Upper lobe of left lung (tissue), 6 donors: ENCODE measurements at places on chromosomes 1 and 21. TPM values are rescaled to one million over a fixed set of nuclear protein-coding genes. Genes with fewer than 3 reads are reported as not detected.

- H3K27me3 ChIP-seq = no peaks in the 10 kb centered on the region
- no peak overlapping the region for H3K4me3 ChIP-seq
- no peak overlapping the region for H3K27ac ChIP-seq
- DNase-seq = no peak
- H3K36me3 ChIP-seq = no peaks in the 10 kb centered on the region
Observed at GRCh38 chr1:112901387-112901786, 54.6 kb downstream of the SLC16A1 start.

DNA sequence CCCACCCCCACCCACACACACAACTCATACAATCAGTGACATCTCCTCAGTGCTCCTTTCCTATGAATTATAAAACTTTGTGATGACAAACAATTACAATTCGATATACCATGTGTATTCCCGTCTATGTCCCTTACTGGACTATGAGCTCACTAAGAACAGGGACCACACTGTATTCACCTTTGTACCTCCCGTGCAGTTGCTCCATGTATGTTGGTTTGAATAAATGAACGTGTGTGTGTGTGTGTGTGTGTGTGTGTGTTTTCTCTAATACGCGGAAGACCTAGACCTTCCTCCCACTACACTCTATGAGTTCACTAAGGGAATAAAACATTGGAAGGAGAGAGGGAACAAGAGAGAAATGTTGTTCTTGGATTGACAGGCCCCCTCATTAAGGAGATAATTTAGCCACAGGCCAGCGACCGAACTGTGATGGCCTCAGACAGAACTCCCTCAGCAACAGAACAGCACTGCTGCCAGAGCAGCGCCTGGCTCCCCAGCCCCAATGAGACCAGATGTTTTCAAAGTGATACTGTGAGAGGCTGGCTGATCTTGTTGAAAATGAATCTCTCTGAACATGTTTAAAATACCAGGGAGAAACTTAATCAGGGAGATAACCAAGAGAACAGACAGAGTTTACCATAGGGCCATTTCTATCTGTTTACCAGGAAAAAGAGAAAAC is 21.7 kb downstream of the BCAR3 start:
- H3K4me3 ChIP-seq = no peak overlapping the region
- H3K36me3 ChIP-seq = peaks cover 5% of the 10 kb centered on the region
- no peaks in the 10 kb centered on the region for H3K27me3 ChIP-seq
- DNase-seq = no peak

DNA sequence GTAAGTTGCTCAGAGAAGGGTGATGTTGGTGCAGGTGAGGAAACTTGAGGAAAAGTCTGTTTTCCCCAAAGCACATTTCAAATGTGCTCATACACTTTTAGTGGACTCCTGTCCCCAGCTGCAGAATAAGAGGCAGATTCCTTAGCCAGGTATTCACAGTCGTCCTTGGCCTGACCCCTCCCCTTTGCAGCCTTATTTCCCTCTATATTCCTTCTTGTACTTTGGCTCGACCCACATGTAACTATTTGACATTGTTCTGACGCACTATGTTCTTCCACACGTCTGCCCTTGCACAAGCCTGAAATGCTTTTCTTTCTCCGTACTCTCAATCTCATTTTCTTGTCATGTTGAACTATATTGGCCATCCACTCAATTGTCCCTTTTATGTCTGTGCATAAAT is 498.4 kb upstream of the USP24 start:
- no peak overlapping the region for H3K27ac ChIP-seq
- no peak overlapping the region for H3K4me3 ChIP-seq
- peaks cover 7% of the 10 kb centered on the region for H3K4me1 ChIP-seq
- H3K27me3 ChIP-seq = no peaks in the 10 kb centered on the region

GRCh38 chr1:182789138-182790076 is at the start of gene NPL:
NPL (plus strand) TSS chr1:182789773; CDS start chr1:182794372, 4,599 bp downstream.
- H3K27me3 ChIP-seq = no peaks in the 10 kb centered on the region
- no peaks in the 10 kb centered on the region for H3K36me3 ChIP-seq
- peak within 1 kb of the TSS; percentile 89 for H3K4me3 ChIP-seq
- peak within 1 kb of the TSS; percentile 85 for H3K27ac ChIP-seq
- peak; percentile 88 for DNase-seq

KCNA2 gene
- total RNA-seq = 0.31 TPM

FAM163A gene
- not detected for total RNA-seq

DNA sequence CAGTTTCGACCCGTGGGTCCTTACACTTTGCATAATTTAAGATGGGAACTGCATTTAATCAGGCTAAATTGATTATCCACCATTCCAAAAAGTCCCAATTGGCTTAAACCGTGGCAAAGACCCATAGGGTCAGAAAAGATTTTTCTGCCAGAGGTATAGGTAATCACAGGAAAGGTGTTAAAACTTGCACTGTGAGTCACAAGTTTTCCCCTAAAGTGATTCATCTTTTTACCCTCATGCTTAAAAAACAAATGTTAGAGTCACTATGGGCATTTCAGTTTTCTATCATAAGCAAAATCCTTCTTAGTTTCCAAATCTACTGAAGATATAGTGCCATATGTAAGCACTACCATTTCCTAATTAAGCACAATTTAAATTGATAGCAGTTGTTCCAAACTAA is 1079.8 kb downstream of the ADGRL2 start:
- no peaks in the 10 kb centered on the region for H3K4me1 ChIP-seq
- no peaks in the 10 kb centered on the region for H3K36me3 ChIP-seq
- no peak overlapping the region for H3K27ac ChIP-seq
- H3K4me3 ChIP-seq = no peak overlapping the region
